ENCODE measurements at places on chromosomes 2 and 18. TPM values are rescaled to one million over a fixed set of nuclear protein-coding genes. Genes with fewer than 3 reads are reported as not detected.

The CCDC178 gene
- not detected for total RNA-seq

The SLC9A4 gene
- total RNA-seq: 0.07 TPM

The TTN gene
- 2.8 TPM for total RNA-seq

The PTPRN gene
- total RNA-seq: 0.07 TPM

The KCTD1 gene
- total RNA-seq: 5.0 TPM

The RGPD3 gene
- 0.21 TPM for total RNA-seq

The GPR35 gene
- 8.7 TPM for total RNA-seq

The HOXD11 gene
- not detected for total RNA-seq

The TBC1D8 gene
- 1.4 TPM for total RNA-seq

The CDH19 gene
- not detected for total RNA-seq

The NCK2 gene
- 85.8 TPM for total RNA-seq

The DLX1 gene
- not detected for total RNA-seq

GRCh38 chr18:12479536-12479935 lies 71.8 kb downstream of the PRELID3A start:
- no peaks in the 10 kb centered on the region for H3K36me3 ChIP-seq
- no peak overlapping the region for H3K4me3 ChIP-seq
- no peak for DNase-seq
- H3K27ac ChIP-seq: no peak overlapping the region
- H3K27me3 ChIP-seq: no peaks in the 10 kb centered on the region

DNA sequence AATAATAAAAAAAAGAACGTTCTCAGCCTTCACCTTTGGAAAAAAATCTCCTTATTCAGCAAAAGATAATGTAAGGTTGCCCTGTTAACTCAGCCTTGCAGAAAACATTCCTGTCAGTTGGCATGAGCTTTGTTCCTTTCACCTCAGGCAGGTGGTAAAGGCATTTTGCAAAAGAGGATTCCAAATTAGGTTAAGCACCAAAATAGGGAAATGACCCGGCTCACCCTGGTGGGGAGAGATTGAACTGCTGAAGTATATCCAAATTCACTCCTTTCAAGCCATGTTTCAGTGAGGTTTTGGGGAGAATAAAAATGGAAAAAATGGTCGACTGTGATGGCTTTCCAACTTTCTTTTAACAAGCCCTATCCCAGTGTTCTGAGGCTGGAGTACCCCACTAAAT lies 1988.8 kb upstream of the PIK3C3 start:
- H3K36me3 ChIP-seq: no peaks in the 10 kb centered on the region
- no peaks in the 10 kb centered on the region for H3K4me1 ChIP-seq
- H3K27me3 ChIP-seq: no peaks in the 10 kb centered on the region
- H3K27ac ChIP-seq: no peak overlapping the region
- no peak overlapping the region for H3K4me3 ChIP-seq

- no peak overlapping the region for H3K4me3 ChIP-seq
- no peak for DNase-seq
- H3K27ac ChIP-seq: no peak overlapping the region
- no peaks in the 10 kb centered on the region for H3K4me1 ChIP-seq
Measured at GRCh38 chr2:71678874-71679273, 225.5 kb downstream of the DYSF start.

DNA sequence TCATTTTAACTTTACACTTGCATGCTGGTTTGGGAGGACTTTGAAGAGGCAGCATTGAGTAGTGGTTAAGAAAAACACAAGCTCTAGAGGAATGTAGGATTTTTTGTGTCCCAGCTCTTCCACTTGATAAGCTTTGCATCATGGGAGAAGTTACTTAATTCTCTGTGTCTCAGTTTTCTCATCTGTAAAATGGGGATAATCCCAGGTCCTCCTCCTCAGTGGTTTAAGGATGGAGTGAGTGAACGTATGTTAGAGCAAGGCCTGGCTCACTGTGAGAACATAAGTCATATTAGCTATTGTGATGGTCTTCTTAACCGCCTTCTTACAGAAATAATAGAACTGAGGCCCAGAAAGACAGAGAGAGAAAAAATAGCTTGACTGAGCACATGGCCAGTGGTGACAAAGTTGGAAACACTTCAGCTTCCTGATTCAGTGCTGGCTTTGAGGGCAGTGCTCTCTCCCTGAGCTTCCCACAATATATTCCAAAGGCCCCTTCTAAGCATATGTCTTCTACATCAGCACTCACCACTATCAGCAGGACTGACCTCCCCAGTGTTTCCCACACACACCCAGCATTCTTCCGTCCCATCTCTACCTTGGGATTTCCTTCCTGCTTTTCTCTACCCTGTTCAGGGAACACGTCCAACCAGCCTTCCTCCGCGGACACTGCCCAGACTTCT lies 214.9 kb upstream of the TNP1 start:
- H3K4me1 ChIP-seq: peaks cover 11% of the 10 kb centered on the region
- H3K36me3 ChIP-seq: no peaks in the 10 kb centered on the region
- no peaks in the 10 kb centered on the region for H3K27me3 ChIP-seq
- no peak overlapping the region for H3K27ac ChIP-seq
- no peak for DNase-seq

- no peaks in the 10 kb centered on the region for H3K36me3 ChIP-seq
- H3K4me1 ChIP-seq: no peaks in the 10 kb centered on the region
- H3K27me3 ChIP-seq: peaks cover 14% of the 10 kb centered on the region
- no peak for DNase-seq
- H3K4me3 ChIP-seq: no peak overlapping the region
- H3K27ac ChIP-seq: no peak overlapping the region
Measured at GRCh38 chr18:47978141-47978540, 47.7 kb upstream of the SMAD2 start.

- H3K27ac ChIP-seq: no peak overlapping the region
- H3K36me3 ChIP-seq: no peaks in the 10 kb centered on the region
- H3K27me3 ChIP-seq: no peaks in the 10 kb centered on the region
- no peak for DNase-seq
- H3K4me1 ChIP-seq: no peaks in the 10 kb centered on the region
- H3K4me3 ChIP-seq: no peak overlapping the region
Measured at GRCh38 chr2:193518041-193518817, 1323.5 kb upstream of the TMEFF2 start.

DNA sequence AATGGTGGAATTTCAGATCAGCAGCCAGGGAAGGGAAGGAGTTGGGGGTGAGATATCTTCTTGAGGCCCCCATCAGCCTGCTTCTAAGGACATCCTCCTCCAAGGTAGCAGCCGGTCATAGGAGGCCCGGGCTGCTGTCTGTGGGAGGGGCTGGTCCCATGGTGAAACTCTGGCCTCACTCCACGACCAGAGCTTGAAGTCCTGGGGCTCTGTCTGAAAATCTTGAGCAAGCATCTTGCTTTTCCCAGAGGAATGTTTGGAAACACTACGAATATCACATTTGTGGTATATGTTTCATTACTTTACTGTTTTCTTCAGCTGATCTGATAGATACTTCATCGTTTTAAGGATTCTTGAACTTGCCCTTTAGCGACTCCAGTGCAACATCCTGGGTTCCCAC lies 103.7 kb downstream of the CTAGE1 start:
- H3K36me3 ChIP-seq: no peaks in the 10 kb centered on the region
- H3K4me1 ChIP-seq: no peaks in the 10 kb centered on the region
- no peak overlapping the region for H3K27ac ChIP-seq

- H3K27me3 ChIP-seq: no peaks in the 10 kb centered on the region
- no peak overlapping the region for H3K4me3 ChIP-seq
- no peaks in the 10 kb centered on the region for H3K4me1 ChIP-seq
- peaks cover 13% of the 10 kb centered on the region for H3K36me3 ChIP-seq
- DNase-seq: no peak
- H3K27ac ChIP-seq: no peak overlapping the region
Measured at GRCh38 chr2:205989271-205990071, 96.5 kb downstream of the INO80D start.

DNA sequence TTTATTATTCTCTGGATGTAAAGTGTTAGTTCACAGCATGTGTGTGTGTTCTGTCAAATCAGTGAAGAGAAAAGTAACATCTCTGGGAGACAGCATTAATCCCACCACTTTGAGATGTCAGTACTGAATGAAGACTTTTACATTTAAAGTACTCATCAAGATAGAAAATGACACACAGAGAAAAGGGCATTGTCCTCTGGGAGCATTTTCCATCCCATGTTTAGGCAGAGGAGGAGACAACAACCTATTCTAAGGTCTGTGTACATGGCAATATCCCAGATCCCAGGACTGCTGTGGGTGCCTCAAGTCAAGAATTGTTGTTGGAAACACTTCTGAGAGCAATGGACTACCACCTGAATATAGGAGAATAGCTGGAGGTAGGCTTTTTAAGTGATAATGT lies 201.5 kb downstream of the PPP1R1C start:
- no peak overlapping the region for H3K27ac ChIP-seq
- no peak overlapping the region for H3K4me3 ChIP-seq
- no peaks in the 10 kb centered on the region for H3K36me3 ChIP-seq
- peaks cover 16% of the 10 kb centered on the region for H3K27me3 ChIP-seq

GRCh38 chr2:54522624-54523281 lies 66.6 kb downstream of the SPTBN1 start:
- no peaks in the 10 kb centered on the region for H3K36me3 ChIP-seq
- peak; percentile 90 for DNase-seq
- H3K27ac ChIP-seq: no peak overlapping the region

DNA sequence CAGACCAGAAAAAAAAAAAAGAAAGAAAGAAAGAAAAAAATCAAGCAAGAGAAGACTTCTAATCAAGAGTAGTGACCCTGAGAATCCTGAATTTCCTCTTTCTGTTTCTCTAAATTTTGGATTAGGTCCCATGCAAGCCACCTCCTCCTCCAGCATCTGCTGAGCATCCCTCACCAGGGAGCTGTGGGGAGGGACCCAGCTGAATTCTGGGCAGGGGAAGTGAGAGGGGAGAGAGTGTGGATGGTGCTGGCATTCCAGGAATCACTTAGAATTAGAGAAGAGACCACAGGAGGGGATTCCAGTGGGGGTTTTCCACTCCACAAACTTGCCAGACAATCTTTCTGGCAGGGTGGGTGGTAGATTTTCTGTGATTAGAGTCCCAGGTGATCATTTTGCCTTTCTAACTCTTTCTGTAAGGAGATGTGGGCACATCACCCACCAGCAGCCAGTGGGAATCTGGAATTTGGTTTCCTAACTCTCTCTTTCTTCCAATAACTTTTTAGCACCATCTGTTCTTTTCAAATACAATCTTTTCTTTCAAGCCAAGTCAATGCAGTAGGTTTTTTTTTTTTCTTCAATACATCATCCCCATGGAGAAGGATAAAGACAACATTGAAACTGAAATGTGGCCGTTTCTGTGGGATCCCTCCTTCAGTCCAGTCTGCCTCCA lies 279.2 kb downstream of the CLIP4 start:
- H3K4me1 ChIP-seq: no peaks in the 10 kb centered on the region
- no peaks in the 10 kb centered on the region for H3K36me3 ChIP-seq
- peaks cover 15% of the 10 kb centered on the region for H3K27me3 ChIP-seq
- H3K27ac ChIP-seq: no peak overlapping the region

DNA sequence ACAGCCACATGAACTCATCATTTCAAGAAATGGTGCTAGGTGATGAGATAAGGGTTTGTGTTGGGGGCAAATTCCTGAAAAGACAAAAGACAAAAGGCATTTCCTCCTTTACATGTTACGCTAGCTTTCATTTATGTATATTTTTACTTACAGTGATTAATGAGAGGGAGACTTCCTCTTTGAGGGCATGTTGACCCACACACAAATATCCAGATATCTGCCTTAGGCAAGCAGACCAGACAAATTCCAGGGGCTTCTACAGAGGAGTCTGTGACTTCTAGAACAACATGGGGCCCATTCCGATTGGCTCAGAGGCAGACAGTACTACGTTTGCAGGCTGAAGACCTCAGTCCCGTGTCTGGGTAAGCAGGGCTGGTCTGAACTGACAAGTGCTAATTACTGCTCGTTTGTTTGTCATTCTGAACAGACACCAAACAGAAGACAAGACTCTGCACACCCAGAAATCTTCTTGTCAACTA lies 74.8 kb upstream of the ST6GAL2 start:
- no peak overlapping the region for H3K27ac ChIP-seq
- no peak for DNase-seq
- H3K36me3 ChIP-seq: no peaks in the 10 kb centered on the region
- H3K4me1 ChIP-seq: no peaks in the 10 kb centered on the region
- no peaks in the 10 kb centered on the region for H3K27me3 ChIP-seq
- H3K4me3 ChIP-seq: no peak overlapping the region

- H3K27ac ChIP-seq: no peak overlapping the region
- no peak overlapping the region for H3K4me3 ChIP-seq
- H3K27me3 ChIP-seq: peaks cover 19% of the 10 kb centered on the region
- DNase-seq: peak; percentile 56
Measured at GRCh38 chr18:77765468-77765867, 515.8 kb downstream of the GALR1 start.

DNA sequence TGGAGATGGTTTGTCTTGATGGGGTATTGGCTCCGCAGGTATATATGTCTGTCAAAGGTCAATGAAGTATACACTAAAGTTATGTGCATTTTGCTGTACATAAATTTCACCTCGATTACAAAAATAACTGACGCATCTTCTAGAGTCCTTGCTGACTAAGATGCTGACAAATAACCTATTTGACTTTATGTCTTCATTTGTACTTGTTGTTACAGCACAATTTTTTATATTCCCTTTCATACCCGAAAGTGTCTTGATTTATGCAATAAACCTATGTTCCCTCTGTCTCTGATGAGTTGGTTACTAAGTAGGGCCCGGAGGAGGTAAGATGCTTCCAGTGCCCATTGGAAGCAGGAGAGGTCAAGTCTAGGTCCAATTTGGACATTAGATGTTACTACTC lies 93.5 kb downstream of the COPS8 start:
- H3K36me3 ChIP-seq: no peaks in the 10 kb centered on the region
- H3K27ac ChIP-seq: no peak overlapping the region
- no peaks in the 10 kb centered on the region for H3K4me1 ChIP-seq
- peaks cover 12% of the 10 kb centered on the region for H3K27me3 ChIP-seq
- no peak overlapping the region for H3K4me3 ChIP-seq
- DNase-seq: peak; percentile 27

GRCh38 chr2:134262684-134263083 lies 8.8 kb downstream of the MGAT5 start:
- H3K27me3 ChIP-seq: no peaks in the 10 kb centered on the region
- H3K4me3 ChIP-seq: no peak overlapping the region
- no peak for DNase-seq
- no peak overlapping the region for H3K27ac ChIP-seq

DNA sequence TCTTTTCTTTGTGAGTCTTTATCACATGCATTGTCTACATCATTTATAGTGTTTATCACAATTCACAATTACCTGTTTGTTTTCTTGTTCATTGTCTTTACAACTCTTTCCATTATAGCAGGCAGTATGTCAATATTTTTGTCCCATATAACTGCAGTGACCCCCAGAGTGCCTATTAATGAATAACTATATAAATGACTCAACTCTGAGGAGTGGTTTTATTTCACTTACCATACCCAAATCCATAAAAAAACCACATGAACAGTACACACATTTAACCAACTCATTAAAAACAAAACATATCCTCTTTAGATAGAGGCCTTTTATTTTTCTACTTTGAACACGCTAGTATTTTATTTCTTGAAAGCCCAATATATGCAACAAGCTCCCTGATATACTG lies 1419.1 kb upstream of the NXPH2 start:
- DNase-seq: no peak
- H3K27ac ChIP-seq: no peak overlapping the region
- H3K36me3 ChIP-seq: no peaks in the 10 kb centered on the region
- H3K4me1 ChIP-seq: no peaks in the 10 kb centered on the region
- H3K27me3 ChIP-seq: no peaks in the 10 kb centered on the region
- no peak overlapping the region for H3K4me3 ChIP-seq

- no peaks in the 10 kb centered on the region for H3K4me1 ChIP-seq
- no peaks in the 10 kb centered on the region for H3K36me3 ChIP-seq
- H3K27me3 ChIP-seq: no peaks in the 10 kb centered on the region
- H3K27ac ChIP-seq: no peak overlapping the region
Measured at GRCh38 chr2:183868153-183868552, 730.2 kb upstream of the ZNF804A start.

- peaks cover 57% of the 10 kb centered on the region for H3K27me3 ChIP-seq
- H3K36me3 ChIP-seq: no peaks in the 10 kb centered on the region
- H3K27ac ChIP-seq: no peak overlapping the region
- H3K4me3 ChIP-seq: no peak overlapping the region
- DNase-seq: no peak
Measured at GRCh38 chr2:173401716-173402326, 47.1 kb downstream of the CDCA7 start.

Measured in activated CD4-positive, alpha-beta T cell treated with anti-CD3 and anti-CD28 coated beads, Interleukin-2, amount 10 ng/mL, durations not matched to agents 24 days and 14 days (primary cell).